ENCODE measurements at places on chromosomes 6 and 20.

DNA sequence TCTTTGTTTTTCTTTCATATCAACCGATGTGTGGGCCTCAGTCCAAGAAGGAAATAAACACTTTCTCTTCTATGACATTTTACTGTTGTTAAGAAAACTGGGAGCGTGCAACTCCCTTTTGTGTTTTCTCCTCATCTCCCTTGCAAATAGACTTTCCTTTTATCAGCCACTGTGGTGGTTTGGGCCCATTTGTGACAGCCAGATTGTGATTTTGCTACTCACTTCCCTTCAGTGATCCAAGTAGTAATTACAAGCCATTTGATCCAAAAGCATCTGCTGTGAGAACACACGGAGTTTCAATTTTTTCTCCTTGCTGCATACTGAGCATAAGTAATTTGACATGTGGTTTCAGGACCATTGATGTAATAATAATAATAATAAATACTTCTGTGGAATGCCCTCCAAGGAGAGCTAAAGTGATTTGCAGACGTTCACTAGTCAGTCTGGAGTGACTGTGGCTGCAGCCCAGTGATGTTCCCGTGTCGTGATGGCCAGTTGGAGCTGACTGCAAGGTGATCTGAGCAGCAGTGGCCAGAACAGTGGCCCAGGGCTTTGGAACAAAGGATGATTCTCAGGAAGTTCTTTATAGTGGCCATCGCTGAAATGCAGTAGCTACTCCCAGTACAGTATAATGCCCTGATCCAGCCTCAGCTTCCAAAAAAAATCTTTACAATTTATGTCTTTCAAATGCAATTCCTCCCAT is 91.9 kb upstream of the CLDN20 start:
- DNase-seq: peak; percentile 30

DNA sequence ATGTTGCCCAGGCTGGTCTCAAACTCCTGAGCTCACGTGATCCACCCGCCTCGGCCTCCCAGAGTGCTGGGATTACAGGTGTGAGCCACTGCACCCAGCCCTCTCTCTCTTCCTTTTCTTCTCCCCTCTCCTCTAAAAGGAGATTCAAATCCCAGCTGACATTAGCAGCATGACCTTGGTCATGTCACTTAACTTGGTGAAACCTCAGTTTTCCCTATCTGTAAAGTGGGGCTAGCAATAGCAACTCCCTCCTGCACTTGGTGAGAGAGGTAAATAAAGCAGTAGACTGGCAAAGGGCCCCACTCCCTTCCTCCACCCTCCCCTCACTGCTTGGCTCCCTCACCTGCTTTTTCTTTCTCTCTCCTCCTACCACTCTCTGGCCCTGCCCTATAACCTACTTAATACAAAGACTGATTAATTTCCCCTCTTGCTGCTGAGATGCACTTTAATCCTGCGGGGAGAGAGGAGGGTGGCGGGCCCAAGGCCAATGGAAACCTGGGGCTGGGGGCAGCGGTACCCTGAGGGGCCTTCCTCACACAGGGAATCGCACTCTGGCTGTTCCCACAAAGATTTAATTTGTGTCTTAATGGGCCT is 54.2 kb upstream of the ZFAND3 start:
- DNase-seq: no peak

DNA sequence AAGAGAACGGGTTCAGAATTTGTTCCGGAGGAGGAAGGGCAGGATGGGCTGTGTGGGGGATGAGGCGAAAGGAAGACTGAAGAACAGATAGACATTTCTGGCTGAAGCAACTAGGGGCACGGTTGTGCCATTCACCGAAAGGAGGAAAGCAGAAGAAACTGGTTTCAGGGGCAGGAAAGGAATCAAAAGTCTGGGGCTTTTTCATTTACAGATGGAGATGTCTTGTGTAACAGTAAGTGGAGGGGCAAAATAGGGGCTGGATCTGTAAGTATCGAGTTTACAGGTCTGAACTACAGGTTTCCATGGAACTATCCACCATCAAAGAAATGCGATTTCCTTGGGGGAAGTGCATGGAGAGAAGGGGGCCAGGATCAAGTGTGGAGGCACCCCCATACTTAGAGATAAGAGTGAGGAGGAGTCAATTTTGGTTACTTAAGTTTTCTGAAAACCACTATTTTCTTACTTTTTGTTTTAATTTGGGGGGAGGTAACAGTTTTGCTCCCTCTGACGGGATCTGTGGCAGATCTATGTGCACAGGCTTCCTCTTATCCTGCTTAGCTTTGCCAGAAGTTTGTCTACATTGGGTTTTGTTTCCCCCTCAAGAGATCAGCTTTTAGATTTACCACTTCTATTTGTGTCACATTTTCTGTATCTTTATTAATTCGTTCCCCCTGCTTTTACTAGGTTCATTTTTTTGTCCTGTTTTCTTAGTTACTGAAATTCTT is 120.1 kb downstream of the SLC23A2 start:
- DNase-seq: no peak

- no peak for DNase-seq
These were observed 13.4 kb downstream of the PHIP start for GRCh38 chr6:79064635-79065034.

GRCh38 chr20:35621560-35621946 is 5.9 kb downstream of the SPAG4 start:
- DNase-seq: no peak

GRCh38 chr6:110781522-110782214 is 33.6 kb downstream of the CDK19 start:
- DNase-seq: no peak

GRCh38 chr20:57757767-57758166 is 48.0 kb upstream of the PMEPA1 start:
- DNase-seq: no peak

DNA sequence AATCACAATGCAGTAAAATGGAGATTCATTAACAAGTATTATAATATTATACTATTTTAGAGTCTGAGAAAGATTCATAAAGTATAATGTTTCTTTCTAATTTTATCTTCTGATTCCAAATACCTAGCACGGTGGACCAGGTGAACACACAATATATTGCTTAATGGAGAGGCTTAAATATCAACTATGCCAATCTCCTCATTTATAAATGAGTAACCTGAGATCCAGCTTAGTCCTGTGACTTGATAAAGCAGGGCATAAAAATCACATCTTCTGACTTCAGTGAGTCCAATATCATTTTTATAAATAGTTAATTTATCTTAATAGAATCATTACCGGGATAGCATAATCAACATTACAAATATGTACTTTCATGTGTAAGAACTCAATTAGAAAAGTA is 144.4 kb upstream of the GJE1 start:
- DNase-seq: no peak

DNA sequence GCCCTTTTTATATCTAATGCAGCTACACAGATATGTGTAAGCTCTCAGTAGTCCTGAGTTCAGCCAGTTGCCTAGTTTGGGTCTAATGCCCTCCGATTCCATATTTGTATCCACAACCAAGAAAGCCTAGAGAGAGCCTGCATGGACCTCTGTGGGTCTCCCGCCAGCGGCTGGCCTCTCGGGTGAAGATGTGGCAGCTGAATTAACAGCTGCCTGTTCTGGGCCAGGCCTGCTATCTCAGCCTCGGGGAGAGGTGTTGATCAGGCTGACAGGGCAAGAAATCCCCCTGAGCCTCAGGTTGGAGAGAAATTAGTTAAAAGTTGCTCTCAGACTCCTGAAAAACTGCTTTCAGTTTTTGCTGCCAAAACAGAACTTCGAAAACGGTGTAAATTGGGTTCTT is 19.8 kb downstream of the PTK7 start:
- DNase-seq: peak; percentile 14

GRCh38 chr20:5136096-5136495 is 9.3 kb downstream of the CDS2 start:
- DNase-seq: no peak

GRCh38 chr6:137881522-137881886 is 14.4 kb downstream of the TNFAIP3 start:
- DNase-seq: no peak

- no peak for DNase-seq
These were observed 20.0 kb upstream of the GFOD1 start for GRCh38 chr6:13507306-13507860.

DNA sequence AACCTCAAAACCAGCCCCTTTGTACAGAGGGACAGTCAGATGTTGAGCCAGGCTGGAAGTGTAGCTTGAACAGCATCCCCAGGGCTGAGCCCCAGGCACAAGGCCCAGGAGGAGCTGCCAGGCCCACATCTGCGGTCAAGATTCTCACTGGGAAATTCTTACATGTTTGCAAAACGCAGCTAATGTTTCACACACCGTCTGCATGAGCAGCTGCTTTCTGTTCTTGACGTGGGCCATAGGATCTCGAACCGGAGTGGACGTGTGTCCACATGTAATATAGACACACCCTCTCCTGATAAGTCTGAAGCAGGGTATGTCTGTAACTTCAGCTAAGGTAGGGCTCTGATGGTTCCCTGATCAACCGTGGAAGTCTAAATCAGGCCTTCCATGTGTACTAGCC is 41.3 kb upstream of the TRAF3IP2 start:
- DNase-seq: no peak

GRCh38 chr6:111207141-111207858 is 120.0 kb downstream of the SLC16A10 start:
- DNase-seq: peak; percentile 12

GRCh38 chr6:21856844-21857243 is 263.3 kb downstream of the SOX4 start:
- peak; percentile 45 for DNase-seq

- no peak for DNase-seq
These were observed 156.5 kb downstream of the TTLL2 start for GRCh38 chr6:167481307-167481926.

DNA sequence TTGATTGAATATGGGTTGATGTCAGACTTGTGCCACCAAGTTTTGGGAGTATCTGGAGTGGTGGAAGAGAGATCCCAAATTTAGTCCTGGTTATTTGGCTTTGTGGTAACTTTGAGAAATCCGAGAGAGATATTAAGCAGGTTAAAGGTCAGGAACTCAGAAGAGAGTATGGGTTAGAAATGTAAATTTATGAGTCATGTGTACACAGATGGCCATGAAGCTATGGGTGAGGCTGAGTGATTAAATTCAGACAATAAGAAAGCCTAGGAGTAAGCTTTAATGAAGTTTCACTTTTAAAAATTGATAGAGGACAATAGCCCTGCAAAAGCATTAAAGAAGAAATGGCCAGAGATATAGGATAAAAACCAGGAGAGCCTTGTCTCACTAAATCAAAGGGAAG is 14.3 kb downstream of the RIMS1 start:
- no peak for DNase-seq

- no peak for DNase-seq
These were observed 31.5 kb downstream of the RRBP1 start for GRCh38 chr20:17650301-17651128.

DNA sequence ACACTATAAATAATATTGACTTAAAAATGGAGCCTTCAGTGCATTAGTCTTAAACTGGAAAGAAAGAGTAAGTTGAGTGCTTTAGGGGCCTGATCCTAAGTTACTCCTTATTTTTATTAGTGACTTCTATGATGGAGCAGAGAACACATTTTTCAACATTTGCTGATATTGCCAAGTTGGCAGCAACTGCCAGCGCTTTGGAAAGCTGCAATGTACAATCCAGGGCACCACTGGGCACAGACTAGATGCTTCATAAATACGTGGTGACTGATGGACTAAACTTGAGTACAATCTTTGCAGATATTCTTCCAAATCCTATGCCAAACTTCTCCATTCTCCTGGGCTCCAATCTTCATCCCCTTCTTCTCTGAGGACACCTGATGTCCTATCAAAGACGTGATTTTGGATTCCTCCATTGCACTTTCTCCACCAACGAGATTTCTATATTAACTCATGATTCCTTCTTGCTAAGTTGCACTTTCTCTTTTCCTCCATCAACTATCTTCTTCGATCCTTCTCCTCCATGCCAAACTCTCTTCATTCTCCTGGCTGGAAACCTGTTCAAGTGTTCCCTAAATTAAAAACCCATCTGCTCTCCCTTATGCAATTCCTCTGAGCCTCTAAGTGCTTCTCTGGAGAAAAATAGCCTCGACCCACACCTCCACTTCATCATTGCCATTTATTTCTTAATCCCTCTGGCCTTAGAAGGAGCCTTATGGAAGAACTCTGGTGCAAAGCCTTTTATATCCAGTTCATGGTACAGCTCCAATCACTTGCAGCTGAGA is 28.5 kb upstream of the PAK5 start:
- no peak for DNase-seq

DNA sequence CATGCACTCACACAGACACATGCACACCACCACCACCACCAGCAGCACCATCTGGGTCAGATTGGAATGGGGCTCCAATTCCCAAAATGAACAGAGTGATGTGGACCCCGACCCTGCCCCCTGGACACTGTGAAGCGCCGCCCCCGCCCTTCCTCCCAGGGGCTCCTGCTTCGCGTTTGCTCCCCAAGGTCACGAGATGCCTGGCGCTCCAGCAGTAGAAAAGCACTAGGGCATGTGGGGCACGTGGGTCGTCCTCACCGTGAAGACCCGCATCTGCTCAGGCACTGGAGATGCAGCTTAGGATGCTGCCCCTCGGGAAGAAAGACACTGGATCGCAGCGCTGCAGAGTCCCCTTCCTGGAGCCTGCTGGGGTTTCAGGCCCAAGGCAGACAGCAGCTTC is 184.0 kb downstream of the SMOC2 start:
- no peak for DNase-seq

- no peak for DNase-seq
These were observed 11.5 kb upstream of the CCDC170 start for GRCh38 chr6:151482290-151482689.

GRCh38 chr6:105587349-105588122 is 184.7 kb upstream of the PREP start:
- peak; percentile 82 for DNase-seq

DNA sequence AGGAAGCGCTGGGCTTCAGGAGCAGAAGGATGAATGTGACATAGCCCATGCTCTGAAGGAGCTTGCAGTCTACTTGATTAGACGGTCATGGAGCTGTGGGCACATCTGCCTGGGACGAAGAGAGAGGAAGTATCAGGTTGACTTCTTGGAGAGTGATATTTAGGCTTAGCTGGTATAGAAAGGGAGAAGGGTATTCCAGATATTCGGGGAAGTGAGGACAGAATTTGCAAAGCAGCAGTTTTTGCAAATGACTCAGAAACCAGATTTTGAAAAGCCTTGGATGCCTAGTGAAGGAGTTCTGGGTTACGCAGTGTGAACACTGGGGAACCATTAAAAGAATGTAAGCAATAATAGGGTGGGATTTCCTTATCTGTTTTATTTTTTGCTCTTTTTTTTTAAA is 60.7 kb downstream of the EYA4 start:
- no peak for DNase-seq

DNA sequence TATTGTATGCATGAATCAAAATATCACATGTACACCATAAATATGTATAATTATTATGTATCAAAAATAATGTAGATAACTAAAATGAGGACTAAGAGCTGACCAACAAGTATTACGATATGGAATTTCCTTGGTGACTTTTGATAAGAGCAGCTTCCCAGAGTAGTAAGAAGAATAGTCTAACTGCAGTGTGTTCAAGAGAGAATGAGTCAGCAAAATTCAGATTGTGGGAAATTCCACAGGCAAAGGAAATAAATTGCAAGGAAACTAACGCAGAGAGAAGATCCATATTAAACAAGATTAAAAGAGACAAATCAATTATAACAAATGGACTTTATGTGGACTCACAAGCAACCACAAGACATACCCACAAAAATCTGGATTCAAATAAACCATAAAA is 26.4 kb downstream of the FRK start:
- peak; percentile 73 for DNase-seq

GRCh38 chr20:18587665-18588573 is at the start of gene DTD1:
DTD1 (plus strand) TSS chr20:18588054; CDS start chr20:18588073, 19 bp downstream.
- DNase-seq: peak; percentile 83

Data from mesenchymal stem cell (in vitro differentiated cells and primary cell).